ENCODE measurements at places on chromosomes 7 and 10.

GRCh38 chr10:86481761-86482160 is 39.8 kb downstream of the WAPL start:
- no peak for DNase-seq

GRCh38 chr10:59127991-59128390 is 48.5 kb upstream of the PHYHIPL start:
- no peak for DNase-seq

- DNase-seq = no peak
Observed at GRCh38 chr7:140022582-140023211, 40.1 kb downstream of the PARP12 start.

DNA sequence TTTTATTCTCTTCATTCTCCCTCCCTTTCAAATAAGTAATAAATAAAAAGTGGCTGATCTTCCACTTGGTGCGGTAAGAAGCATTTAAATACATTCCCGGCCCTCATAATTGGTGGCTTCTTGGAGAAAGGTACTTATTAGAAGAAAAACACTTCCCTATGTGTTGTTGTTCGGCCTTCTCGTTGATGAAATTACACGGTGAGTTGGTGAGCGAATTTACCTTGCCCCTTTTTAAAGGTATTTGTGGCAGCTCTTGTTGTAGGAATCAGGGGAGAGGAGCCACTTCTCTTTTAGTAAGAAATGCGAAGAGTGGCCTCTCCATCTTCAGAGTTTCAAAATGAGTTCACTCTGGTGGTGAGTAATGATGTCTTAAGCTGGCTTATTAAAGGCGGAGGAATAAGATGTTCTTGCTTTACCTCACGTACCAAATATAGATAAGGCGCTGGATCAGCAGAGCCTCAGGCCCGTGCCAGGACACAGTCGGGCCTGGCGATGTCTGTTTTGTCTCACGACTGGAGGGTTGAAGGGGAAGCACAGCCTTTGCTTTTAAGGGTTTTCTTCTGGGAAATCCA is 135.9 kb downstream of the CUX1 start:
- DNase-seq = peak; percentile 23

GRCh38 chr7:18496341-18496700 is 772 bp downstream of the HDAC9 start:
- DNase-seq = no peak

DNA sequence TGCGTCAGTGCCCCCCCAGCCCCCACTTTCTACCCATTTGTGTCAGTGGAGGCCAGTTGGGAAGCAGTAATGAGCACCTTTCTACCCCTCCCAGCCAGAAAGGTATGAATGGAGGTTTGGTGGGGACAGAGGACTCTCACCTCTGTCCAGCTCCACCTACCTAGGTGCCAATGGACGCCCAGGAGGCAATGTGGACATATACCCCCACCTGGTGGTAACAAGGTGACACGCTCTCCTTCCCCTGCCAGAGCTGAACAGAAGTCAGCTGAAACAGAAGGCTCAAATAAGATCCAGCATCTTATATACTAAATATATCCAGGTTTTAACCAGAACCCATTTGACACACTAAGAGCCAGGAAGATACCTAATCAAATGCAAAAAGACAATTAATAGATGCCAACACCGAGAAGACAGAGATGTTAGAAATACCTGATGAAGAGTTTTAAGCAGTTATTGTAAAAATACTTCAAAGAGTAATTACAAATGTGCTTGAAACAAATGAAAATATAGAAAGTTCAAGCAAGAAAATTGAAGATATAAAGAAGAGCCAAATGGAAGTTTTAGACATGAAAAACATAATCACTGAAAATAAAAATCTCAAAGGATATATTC is 18.4 kb upstream of the SORCS3 start:
- peak; percentile 55 for DNase-seq

GRCh38 chr7:105454921-105455320 is 66.2 kb upstream of the SRPK2 start:
- DNase-seq = no peak

- DNase-seq = no peak
Observed at GRCh38 chr7:151241755-151242096, 6.8 kb downstream of the SMARCD3 start.

- DNase-seq = peak; percentile 54
Observed at GRCh38 chr7:16431646-16432424, 10.5 kb upstream of the CRPPA start.

- DNase-seq = no peak
Observed at GRCh38 chr7:29484280-29484679, 79.4 kb upstream of the PRR15 start.

DNA sequence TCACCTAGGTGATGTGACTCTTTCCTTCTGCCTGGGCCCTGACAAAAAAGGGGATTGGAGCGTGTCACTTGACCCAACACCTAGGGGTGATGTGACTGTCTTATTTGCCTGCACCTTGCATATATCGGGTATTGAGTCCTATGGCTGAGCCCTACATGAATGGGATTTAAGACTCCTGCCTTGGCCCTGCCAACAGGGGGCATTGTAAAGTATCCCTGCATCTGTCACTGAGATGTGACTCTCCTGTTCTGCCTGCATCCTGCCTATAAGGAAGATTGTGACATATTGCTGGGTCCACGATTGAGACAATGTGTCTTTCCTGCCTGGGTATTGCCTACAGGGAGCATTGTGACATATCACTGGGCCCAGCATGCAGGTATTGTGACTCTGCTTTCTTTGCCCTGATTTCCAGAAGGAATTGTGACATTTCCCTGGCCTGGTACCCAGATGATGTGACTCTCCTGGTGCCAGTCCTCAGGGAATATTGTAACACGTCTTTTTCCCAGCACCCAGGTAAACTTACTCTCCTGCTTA is 14.2 kb upstream of the ZNF107 start:
- DNase-seq = no peak

DNA sequence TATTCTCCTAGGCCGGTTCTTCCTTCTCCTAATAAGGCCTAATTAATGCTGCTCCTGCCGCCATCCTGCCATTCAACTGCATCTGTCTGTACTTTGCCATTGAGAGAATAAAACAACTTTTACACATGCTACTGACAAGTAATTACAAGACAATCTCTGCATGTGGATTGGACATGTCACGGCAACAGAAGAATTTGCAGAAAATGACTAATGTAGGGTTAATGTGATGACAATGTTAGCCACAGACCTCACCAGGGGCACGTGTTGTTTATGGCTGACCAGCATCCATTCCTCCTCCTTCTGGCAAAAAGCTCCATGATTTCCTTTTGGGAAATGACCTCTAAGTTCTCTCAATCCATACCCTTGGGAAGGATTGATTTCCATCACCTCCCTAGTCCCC is 58.0 kb downstream of the NEBL start:
- DNase-seq = no peak

- no peak for DNase-seq
Observed at GRCh38 chr10:72220637-72221036, 4.6 kb upstream of the ASCC1 start.

DNA sequence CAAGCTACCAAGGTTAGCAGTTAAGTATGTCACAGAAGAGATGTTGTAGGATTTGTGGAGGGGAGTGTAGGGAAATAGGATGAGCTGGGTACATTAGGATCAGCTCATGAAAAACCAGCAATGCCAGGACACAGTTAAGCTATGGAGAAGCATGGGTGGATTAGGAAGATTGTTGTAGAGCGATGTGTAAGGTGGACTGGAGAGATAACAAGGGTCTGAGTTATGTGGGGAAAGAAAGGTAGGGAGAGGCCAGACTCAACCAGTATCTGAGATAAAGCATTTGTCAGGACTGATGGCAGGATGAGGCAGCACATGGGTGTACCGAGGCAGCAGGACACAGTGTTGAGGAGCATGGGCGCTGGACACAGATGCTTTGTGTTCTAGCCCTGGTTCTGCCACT is 85.4 kb upstream of the PRR15 start:
- no peak for DNase-seq

GRCh38 chr7:97001221-97001620 is 4.1 kb upstream of the DLX6 start:
- DNase-seq = no peak

DNA sequence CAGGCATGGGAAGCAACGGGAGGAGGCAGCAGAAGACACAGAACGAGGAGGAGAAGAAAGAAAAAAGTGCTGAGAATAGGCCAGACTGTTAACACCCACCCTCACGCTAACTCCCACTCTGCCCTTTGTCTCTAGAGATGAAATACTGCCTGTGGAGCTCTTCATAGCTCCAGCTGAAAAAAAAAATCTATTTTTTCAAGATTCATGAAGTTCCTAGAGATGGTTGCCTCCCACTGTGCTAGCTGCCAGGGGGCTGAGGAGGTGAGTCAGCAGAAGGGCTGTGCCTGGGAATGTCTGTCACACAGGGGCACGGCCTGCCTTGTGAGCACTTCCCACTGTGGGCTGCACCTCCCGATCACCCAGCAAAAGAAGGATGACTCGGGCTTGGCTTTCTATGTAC is 144.5 kb downstream of the RNF216 start:
- DNase-seq = no peak

DNA sequence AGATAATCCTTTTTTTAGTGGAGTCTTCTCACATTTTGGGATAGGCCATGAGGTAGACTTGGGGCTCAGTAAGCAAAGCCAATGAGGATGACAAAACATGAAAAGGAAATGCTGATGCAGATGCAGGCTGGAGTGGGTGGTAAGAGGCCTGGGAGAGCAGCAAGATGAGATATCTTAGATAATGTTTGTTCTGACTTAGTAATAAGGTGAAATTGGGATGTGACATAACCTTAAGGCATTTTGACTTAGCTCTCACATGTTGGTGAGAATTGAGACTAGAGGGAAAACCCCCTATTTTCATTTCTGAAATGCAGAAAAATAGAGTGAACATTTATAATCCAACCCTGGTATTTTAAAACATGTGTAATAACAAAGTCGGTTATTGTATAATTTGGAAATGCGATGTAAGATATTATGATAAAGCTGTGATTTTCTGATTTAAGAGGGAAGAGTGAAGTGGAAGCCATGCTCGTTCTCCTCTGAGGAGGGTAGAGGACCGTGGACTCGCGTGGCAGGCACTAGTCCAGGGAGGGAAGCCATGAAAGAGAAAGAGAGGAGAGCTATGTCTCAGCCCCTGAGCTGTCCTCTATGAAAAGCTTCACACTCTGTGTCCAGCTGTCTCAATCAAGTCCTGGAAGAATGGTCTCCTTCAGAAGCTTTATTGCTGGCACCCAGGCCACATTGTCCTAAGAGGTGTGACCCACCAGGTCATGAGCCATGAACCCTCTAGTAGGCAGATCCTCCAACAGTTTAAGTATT is 57.3 kb downstream of the ST7 start:
- no peak for DNase-seq

- DNase-seq = peak; percentile 47
Observed at GRCh38 chr7:98418271-98418635, 17.4 kb upstream of the BAIAP2L1 start.

DNA sequence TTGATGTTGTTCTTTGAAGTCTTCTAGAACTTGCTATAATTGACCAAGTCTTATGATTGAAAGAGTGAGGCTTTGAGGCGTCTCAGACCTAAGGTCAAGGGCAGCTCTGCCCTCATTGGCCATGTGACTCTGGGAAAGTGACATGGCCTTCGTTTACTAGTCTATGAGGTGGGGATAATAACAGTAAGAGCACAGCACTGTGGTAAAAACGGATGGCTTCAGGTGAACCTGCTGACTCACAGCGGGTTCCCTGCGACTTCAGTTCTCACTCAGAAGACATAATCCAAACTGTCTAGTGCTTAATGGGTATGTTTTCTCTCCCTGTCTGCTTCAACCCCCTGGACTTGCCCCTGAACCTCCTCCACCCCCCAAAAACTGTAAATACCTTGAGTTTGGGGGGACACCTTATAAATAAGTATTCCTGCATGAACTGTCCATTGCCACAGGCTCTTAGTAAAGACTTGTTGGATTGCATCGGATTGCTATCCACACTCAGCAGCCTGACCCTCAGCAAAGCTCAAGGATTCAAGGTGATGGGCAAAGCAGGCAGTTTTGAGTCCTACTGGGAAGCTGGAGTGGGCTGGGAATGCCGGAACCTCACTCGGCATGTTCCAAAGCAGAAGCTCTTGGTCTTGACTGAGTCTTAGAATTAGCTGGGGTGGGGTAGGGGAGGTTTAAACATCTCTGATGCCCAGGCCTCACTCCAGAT is 304.6 kb downstream of the KLF6 start:
- DNase-seq = no peak

GRCh38 chr10:32957341-32958084 is 517 bp downstream of the ITGB1 start:
- DNase-seq = no peak

GRCh38 chr10:102603946-102604345 is 40.3 kb upstream of the TRIM8 start:
- DNase-seq = no peak

- no peak for DNase-seq
Observed at GRCh38 chr10:29256586-29256985, 32.3 kb upstream of the LYZL1 start.

DNA sequence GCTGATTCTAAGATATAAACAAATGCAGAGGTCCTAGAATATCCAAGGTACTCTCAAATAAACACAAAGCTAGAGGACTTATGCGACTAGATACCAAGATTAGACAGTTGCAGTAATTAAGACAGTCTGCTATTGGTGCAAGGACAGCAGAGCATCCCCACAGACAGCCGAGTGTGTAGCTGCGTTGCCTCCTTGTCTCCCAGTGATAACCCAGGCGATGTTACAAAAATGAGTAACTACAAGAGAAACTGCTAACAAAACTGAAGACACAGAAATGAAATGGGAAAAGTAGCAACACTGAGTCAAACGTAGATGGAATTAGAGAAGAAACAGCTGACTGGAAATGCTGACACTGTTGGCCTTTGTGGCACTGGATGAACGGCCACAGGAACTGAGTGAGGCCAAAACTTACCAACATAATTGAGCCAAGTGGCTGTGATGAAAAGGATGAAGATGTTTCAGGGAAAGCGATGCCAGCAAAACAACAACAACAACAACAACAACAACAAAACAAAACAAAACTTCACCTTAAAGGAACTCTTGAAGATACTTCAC is 54.3 kb downstream of the BAIAP2L1 start:
- no peak for DNase-seq

GRCh38 chr10:75475460-75476182 is 44.2 kb downstream of the LRMDA start:
- DNase-seq = no peak

DNA sequence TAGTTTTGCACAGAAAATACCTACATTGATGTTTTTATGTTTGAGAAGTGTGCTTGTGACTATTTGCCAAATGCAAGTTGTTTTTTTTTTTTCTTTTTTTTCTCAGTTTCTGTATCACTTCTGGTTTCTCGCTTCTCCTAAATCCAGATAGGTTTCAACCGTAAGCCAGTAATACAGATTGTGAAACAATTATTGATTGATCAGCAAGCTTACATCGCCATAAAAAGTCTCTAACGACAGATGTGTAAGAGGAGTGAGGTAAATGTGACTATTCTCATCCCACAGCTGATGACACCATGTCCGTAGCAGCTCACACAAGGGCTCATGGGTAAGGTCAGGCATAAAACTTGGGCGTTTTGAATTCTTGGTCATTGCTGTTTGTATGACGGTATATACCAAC is 202.8 kb upstream of the AKR1E2 start:
- DNase-seq = no peak
